ENCODE measurements at places on chromosomes 11 and 22. TPM values are rescaled to one million over a fixed set of nuclear protein-coding genes. Genes with fewer than 3 reads are reported as not detected.

Gene PATE3
- total RNA-seq = not detected

Gene CCDC15
- total RNA-seq = 0.89 TPM

Gene APOL5
- not detected for total RNA-seq

Gene CRYBB3
- total RNA-seq = not detected

Gene MYO7A
- total RNA-seq = 1.4 TPM

Gene NTM
- not detected for total RNA-seq
